ENCODE measurements at places on chromosomes 5 and 9.
A peak's percentile ranks its signal among the peaks of the same experiment; 100 is the strongest.

DNA sequence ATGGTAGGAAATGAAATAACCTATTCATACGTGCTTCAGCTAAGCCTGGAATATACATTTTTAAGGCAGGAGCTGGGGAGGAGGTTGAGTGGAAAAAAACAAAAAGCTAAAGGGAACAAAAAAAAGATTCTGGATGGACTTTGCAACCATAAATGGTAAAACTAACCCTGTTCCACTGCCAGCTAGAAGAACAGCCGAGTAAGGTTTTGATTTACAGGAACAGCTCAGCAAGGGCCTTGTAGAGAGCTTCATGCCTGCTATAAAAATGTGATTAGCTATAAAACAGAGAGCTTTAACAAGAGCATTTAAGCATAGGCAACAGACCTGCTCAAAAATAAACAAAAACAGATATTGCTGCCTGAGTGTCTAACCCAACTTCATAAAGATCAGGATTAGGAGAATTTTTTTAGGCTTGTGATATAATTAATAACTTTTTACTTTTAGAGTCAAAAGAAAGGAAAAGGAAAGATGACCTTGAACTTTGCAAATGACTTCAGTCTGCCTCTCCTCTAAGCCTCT, 194.8 kb downstream of the FBXL7 start:
- DNase-seq: no peak

- DNase-seq: no peak
These were observed 27.1 kb upstream of the KCNIP1 start for GRCh38 chr5:170476704-170477103.

DNA sequence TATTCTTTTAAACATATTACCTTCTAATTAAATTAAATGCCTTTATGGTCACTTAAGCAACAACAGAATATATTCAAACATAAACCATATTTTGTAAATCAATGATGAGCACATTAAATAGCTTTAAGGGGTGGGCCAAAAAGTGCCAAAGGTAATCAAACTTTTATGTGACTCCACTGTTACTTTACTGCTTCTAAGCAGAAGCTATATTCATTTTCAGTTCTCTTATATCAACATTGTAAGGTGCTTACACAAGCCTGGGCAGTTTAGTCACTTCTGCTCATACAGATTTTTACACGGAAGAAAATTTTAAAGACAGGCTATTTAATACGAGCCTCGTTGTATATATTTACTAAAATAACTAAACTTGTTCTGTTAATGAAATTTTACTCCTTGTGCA, 29.9 kb downstream of the RFX3 start:
- DNase-seq: no peak

DNA sequence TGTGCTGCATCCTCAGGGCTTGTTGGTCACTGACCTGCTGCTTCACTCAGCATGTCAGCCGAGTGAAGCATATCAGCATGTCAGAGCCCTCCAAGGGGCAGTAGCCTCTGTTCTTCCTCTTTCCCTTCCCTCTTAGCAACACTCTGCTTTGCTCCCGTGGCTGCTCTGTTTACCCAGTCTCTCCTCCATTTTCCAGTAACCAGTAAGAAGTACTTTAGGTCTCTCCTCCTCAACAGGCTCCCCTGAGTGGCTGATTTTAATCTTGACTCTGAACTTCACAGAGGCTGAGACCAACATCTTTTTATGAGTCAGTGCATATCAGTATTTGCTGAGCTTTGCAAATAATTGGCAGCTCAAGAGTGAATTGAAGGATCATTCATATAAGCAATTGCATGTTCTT, 18.6 kb upstream of the ADRB2 start:
- DNase-seq: peak; percentile 48

DNA sequence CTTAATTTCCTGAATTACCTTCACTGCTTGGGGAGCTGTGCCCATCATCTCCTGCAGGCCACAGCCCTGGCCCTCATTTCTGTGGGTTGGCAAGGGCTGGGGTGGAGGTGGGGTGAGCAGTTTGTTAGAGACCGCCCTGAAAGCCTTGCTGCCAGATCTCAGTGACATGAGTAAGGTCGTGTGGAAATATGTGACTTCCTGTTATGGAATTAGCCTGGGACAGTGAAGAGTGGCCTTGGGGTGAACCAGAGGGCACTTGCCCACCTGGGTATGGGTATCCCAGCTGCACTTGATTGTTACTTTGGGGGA, 2.5 kb upstream of the HNRNPAB start:
- no peak for DNase-seq

- no peak for DNase-seq
These were observed 142.4 kb upstream of the GRAMD2B start for GRCh38 chr5:126280846-126281245.

GRCh38 chr5:39072925-39073766, 1.1 kb downstream of the RICTOR start:
- DNase-seq: peak; percentile 73

- peak; percentile 79 for DNase-seq
These were observed 16.0 kb downstream of the ANXA6 start for GRCh38 chr5:151141535-151141934.

DNA sequence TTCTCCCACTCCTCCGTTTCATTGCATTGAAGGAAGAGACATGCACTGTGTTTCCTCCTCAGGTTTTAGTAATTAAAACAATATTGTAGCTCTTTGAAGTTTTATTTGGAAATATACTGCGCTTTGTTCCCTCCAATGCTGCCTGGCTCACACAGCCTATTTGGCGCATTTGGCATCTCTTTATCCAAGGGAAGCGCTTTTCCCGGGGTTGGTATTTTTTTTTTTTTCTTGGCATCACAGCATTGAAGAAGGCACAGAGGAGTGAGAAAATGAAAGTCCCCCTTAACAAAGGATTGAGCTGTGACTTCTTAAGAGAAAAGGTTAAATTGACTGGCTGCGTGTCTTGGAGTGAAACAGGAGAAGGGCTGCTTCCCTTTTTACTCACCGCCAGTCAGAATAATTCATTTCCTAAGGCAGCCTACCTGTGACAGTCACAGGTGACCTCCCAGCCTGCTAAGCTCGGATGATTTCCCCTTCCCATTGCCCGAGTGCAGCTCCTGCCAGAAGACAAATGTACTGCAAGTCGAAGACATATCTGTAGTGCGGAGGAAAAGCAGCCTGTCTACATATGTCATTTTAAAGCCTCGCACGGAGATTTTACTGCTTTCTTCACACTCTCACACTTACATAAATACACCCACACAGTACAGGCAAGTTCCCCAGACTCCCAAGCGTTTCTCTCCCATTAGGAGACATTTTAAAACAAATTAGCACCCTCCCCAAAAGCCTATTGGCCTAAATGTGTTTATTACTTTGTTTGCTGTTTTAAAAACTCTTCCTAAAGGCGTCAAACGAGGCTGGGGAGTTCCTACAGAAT, 665.5 kb upstream of the ZNF608 start:
- DNase-seq: no peak

DNA sequence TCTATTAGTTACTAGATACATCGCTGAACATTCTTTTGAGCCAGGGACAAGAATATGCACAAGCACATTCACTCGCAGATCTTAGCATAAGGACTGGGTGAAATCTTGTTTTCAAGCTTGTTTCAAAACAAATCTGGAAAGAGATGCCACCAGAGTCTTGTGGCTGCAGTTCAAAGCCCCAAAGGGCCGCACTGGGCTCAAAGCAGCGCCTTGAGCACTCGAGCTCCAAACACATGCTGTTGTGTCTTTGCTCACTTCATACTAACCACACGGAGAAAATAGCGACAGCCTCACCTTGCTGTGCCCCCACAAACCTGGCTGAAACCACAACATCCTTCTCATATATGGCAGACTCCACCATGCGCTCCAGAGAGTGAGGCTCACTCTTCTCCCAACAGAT, 34.2 kb upstream of the IL7R start:
- DNase-seq: peak; percentile 73

- DNase-seq: no peak
These were observed 14.8 kb downstream of the ENHO start for GRCh38 chr9:34507966-34508365.

- no peak for DNase-seq
These were observed 26.4 kb downstream of the PSD2 start for GRCh38 chr5:139821806-139822552.

DNA sequence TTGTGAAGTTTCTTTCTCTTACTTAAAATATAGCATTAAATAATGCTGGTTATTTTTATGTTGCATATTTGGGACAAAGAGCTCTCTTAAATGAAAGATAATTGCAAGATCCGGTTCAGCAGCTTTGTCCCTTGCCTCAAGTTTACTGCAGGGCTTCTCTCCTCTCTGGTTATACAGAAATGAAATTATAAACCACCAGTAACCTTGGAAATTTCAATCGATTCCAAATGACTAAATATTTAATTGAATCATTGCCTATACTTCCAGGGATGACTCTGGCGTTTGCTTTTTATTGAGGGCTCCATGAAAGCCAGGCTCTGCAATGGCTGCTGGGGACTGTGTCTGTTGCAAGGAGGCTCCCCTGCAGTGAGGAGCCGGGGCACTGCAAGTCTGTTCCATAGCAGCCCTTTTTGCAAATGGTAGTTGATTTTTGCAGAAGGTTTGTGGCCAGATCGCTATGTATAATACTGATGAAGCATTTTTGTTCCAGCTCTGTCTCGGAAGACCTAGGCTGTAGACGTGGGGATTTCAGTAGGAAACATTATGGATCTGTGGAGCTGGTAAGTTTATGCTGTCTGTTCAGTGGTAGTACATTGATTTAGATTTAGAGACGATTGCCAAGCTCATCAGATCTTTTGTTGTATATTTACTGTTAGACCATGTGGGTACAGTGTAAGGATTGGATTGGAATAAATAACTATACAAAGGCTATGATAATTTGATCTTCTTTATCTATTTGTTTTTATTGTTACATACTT, at the start of gene GARNL3:
Gene GARNL3, plus strand, starts transcription at position 313 of the 758 bp plus-strand sequence. Its CDS starts 104 bp downstream, at position 417.
- DNase-seq: no peak

- no peak for DNase-seq
These were observed 10.3 kb upstream of the GLE1 start for GRCh38 chr9:128494108-128494745.

- DNase-seq: no peak
These were observed 38.2 kb upstream of the SPATA31E1 start for GRCh38 chr9:87844506-87844905.

GRCh38 chr9:106868565-106868964, 5.6 kb downstream of the ZNF462 start:
- no peak for DNase-seq

DNA sequence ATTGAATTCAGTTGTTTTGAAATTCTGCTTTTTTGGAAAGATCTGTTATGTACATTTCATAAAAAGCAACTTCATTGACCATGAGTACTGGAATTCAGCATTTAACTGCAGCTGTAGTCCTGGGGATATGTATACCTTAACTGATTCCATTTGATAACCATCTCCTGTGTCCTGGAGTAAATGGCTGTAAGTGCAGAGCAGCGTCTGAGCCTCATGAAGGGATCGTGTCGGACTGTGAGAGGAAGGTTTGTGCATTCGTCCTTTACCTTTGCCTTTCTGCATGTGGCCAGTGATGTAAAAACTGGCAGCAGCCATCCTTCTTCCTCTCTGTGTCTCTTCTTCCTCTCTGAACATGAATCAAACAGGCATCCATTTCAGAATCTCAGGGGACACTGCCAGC, 287.2 kb downstream of the FANCC start:
- DNase-seq: no peak

DNA sequence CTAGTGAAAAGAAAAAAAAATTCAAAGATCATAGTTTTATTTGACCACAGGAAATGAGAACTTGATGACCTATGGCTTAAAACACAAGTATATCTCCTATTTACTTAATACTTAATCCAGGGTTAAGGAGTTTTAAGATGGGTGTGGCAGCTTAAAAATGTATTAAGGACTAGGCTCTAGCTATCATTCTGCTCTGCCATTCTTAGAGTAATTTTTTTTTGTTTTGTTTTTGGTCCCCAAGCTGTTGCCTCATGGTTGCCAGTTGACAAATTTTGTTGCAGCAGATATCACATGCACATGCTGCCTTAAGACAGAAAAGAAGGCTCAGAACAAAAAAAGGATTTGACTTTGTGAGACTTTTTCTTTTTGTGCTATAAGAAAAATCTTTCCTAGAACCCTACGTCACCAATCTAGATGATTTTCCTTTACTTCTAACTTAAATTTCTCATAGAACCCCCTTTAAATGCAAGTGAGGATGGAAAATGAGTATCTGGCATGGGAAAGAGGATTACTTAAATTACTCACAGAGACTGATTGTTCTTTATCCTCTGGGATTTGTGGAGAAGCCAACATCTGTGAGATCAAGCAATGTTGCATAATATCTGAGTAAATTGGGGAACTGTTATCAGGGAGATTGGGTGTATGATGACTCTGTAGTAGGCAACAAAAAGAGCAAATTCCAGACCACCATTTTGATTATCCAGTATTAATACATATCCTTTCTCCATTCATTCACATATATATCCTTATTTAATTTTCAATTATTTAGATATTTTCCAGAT, 364.7 kb upstream of the CD180 start:
- DNase-seq: no peak

DNA sequence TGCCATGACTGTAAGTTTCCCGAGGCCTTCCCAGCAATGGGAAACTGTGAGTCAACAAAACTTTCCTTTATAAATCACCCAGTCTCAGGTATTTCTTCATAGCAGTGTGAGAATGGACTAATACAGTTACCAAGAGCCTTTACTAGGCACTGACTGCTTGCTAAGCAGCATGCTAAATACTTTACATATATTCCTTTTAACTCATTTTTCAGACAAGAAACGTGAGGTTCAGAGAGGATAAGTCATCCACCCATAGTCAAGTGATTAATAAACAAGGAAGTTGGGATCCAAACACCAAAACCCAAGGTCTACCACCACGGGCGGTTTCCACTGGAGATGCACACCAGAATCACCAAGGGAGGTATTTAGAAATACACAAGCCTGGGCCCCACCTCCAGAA, 50.8 kb downstream of the GABBR2 start:
- no peak for DNase-seq

DNA sequence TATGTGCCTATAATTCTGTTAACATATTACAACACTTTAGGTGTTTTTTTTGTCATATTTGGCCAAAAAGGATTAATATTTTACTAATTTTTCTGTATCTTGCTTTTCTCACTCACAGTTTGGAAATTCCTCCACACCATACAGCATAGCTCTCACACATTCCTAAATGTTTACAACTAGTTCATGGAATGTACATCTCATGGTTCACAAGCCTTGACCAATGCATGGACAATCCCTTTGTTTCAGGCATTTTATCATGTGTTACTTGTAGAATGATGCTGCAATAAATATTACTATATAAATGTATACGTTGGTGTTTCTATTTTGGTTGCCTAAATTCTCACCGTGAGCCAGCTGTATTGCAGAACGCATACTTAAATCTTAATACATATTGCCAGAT, 80.5 kb upstream of the SPATA31C2 start:
- no peak for DNase-seq

DNA sequence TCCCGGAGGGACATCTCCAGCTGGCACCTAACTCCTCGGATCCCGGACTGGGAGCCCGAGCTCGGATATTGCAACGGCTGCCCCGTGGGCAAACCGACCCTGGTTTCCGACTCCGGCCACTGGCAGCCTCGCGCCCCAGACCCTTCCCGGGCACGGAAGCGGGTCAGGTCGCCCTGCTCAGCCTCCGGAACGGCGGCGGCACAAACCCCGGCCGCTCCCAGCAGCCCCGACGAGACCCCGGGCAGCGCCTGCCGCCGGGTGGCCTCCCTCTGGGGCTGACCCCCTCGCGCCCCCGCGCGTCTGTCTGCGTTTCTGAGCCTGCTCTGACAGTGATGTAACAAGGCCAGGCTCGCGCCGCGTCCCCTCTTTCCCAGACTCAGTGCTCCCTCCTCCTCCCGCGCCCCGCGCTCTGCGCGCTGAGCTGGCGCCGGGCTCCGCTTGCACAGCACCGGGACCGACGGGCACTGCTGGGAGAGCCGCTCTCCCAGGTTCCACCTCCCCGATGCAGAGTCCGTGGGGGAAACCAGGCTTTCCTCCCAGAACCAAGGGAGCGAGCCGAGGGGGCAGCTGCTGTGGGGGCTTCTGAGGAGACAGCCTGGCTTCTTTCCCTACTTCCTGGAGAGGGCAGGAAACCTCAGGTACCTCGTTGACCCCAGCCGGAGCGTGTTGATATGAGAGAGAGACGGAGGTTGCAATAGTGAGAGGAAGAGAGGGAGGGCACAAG, at the start of gene TMEM215:
Gene TMEM215, plus strand, starts transcription at position 373 of the 724 bp plus-strand sequence. CDS start 644 bp downstream, outside the sequence.
- no peak for DNase-seq

Measured in activated CD4-positive, alpha-beta T cell treated with anti-CD3 and anti-CD28 coated beads, Interleukin-2, Interleukin-6, amounts not matched to agents 100 ng/mL and 50 ng/mL, durations not matched to agents 16 hours and 8 hours (primary cell).